ENCODE measurements at places on chromosomes 12 and 14. TPM values are rescaled to one million over a fixed set of nuclear protein-coding genes. Genes with fewer than 3 reads are reported as not detected.

The TRHDE gene
- 0.40 TPM for polyA plus RNA-seq

DNA sequence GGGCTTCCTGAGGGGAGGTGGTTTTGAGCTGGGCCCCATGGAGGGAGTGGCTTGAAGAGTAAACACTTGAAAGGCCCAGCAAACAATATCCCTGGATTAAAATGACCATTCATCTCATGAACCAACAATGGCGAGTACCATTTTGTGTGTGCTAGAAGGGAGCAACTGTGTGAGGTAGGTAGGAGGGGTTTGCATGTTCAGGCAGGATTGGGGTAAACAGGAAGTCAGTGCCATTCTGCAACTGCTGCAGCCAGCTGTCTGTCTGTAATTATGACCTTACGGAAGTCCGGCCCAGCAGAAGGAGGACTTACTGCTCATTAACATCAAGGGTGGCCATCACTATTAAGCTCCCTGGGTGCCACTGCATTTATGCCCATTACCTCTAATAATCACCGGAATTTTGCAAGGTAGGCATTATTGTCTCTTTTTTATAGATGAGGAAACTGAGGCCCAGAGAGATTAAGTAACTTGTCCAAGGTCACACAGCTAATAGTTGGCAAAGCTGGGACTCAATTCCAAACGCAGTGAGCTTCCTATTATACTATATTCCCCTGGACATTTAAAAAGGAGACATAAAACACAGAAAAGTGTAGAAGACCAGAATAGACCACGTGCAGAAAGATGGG, 16.6 kb upstream of the IFI27L2 start:
- DNase-seq = no peak

DNA sequence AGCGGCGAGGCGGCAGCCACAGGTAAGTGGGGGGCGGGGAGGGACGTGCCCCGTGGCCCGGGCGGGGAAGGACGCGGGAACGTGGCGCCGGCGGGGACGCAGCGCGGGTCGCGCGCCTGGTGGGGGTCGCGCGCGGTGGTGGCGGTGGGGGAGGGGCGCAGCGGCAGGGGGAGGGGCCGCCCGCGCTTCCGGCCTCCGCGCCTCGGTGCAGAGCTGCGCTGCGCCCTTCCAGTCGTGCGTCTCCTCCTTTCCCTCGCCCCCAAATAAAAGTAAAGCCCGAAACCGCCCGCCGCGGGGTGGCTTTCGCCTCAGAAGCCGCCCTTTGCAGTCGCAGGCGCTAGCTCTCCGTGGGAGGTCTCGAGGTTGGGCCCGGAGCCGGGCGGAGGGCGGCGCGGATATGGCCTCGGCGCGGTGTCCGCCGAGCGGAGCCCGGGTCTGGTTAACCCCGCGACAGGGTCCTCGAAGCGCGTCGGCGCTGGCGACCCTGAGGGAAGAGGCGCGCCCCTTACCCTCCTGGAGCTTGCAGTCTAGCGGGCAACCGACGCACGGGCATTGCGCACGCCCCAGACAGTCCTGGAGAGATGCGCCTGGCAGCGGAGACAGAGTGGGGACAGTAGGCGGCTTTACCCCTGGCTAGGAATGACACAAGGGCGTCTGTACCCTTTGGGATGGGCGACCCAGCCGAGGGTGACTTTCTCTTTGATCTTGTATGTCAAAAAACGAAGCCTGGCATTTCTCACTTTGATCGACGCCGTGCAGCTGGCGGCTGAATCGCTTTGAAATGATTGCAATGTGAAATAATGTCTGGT, 589 bp downstream of the ATF1 start:
- peak; percentile 29 for DNase-seq

The VWF gene
- 71.3 TPM for polyA plus RNA-seq

DNA sequence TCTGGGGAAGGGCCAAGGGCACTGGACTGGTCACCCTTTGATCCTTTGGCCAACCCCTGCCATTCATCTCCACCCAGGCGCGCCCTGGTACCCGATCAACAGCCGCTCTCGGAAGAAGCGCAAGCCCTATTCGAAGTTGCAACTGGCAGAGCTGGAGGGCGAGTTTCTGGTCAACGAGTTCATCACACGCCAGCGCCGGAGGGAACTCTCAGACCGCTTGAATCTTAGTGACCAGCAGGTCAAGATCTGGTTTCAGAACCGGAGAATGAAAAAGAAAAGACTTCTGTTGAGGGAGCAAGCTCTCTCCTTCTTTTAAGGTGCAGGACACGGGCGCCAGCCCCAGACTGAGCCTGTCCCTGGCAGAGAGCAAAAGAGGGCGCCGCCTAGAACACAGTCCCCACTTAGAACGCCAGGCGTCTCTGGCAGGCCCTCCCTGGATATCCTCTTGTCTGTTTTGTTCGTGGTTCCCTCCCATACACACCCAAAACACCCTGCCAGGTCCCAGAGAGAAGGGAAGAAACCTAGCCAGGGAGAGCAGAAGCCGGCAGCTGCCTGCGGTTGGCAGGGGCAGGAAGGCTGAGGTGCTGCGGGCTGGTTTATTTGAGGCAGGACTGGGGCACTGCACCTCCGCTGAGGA, 1.7 kb downstream of the HOXC12 start:
- DNase-seq = no peak

The PLEK2 gene
- polyA plus RNA-seq = 0.62 TPM

DNA sequence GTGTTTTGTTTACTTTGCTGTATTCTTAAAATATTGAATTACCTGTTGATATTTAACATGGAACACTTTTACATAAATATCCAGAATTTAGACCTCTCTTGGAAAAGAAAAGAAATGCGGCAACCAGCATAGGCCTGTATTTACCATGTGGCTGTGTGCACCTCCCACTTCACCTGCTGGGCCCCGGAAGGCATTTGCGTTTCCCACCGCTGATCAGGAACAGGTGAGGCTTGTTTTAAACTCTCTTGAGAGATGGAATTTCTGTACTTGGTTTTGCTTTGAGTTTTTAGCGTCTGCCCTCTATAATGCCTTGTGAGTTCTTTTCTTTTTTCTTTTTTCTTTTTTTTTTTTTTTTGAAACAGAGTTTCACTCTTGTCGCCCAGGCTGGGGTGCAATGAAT, 124.2 kb downstream of the GLT1D1 start:
- no peak for DNase-seq

DNA sequence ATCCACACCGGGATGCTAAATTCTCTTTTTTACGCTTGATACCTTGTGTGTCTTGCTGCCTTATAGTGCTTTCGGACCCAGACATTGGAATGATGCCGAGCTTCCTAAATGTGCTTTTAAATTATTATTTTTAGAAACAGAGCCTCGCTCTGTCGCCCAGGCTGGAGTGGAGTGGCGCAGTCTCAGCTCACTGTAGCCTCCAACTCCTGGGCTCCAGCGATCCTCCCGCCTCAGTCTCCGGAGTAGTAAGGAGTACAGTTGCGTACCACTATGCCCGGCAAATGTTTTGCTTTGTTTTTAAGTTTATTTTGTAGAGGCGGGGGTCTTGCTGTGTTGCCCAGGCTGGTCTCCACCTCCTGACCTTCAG, 489 bp upstream of the EML5 start:
- no peak for DNase-seq

The KRT80 gene
- 5.6 TPM for polyA plus RNA-seq

DNA sequence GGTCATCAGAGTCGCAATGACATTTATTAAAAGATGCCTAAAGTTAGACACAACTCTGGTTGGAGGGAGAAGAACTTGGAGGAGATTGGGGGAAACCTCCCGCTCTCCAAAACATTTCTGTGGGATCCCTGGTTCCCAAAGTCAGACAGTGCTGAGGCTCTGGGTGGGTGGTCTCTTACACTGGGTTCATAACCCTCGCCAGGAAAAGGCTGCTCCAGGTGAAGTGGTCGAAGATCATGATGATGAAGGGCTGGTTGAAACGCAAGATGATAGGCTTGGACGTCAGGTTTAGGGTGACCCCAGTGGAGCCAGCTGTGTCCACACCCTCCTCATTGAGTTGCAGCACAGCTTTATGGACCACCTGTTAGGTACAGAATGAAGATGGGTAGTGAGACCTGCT, 11.2 kb upstream of the SERPINA10 start:
- no peak for DNase-seq

DNA sequence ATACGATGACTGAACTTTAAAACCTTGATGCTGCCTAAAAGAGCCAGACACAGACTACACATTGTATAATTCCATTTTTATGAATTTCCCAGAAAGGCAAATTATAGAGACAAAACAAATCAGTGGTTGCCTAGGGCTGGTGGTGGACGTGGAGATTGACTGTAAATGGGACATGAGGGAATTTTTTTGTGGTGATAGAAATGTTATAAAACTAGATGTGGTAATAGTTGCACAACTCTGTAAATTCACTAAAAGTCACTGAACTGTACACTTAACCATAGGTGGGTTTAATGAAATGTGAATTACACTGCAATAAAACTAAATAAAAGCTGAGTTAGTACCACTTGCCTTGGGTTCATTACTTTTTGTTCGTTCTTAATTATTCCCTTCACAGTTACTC, 72.1 kb downstream of the PLEKHA5 start:
- DNase-seq = no peak

All from hindlimb muscle (tissue), 1 donor.